ENCODE measurements at places on chromosomes 2 and 18.

DNA sequence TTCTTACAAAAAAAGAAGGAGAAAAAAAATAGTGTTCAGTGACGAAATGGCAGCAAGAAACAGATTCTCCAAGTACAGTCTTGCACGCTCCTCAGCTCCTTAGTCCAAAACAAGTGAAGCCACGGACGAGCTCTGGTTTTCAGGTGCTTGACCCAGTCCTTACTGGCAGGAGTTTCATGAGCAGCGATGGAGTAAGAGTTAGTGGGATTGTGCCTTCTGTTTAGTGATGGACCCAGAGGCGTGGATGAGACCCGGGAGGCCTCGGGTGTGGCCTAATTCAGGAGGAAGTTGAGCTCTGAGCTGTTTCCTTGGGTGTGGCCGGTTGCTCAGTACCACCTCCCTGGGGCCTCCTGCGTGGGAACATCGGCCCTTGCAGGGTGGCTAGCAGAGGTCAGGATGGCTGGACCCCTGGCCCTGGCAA lies 52.0 kb downstream of the KIF5C start:
- peak; percentile 68 for DNase-seq

DNA sequence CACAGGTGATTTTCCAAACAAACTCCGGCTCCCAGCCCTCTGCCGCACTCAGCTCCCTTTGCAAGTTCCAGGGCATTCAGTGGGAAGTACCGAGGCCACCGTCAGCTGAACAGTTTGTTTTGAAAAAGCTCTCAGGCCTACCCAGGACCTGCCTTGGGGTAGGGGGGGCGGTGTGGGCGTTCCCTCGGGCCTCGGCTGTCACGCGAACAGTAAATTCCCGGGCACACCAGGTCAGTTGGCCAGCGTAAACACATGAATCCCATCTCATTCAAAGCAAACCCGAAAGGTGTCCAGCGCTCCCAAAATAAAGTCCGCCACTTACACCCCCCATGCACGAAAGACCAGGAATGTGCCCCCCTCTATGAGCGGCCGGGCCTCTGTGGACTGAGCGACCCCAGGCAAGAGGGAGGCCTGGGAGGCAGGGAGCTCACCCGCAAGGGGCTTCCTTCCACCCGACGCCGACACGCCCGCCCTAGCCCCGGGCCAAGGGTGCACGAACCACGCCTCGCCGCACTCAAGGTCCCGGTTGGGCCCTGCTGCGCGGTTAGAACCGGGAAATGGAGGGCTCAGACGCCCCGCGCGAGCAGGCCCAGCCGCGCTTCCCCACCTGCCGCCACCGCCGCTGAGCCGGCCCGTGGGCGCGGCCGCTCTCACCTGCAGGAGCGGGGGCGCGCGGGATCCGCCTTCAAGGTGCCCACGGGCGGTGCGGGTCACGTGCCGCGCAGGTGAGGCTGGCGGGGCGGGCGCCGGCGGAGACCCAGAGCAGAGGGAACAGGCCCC lies at the start of gene WDSUB1:
Gene WDSUB1, minus strand, starts transcription at position 775 of the 780 bp plus-strand sequence. CDS start 3,634 bp downstream, outside the sequence.
- peak; percentile 80 for DNase-seq

GRCh38 chr2:200155652-200156051 lies 150.8 kb upstream of the SPATS2L start:
- no peak for DNase-seq

DNA sequence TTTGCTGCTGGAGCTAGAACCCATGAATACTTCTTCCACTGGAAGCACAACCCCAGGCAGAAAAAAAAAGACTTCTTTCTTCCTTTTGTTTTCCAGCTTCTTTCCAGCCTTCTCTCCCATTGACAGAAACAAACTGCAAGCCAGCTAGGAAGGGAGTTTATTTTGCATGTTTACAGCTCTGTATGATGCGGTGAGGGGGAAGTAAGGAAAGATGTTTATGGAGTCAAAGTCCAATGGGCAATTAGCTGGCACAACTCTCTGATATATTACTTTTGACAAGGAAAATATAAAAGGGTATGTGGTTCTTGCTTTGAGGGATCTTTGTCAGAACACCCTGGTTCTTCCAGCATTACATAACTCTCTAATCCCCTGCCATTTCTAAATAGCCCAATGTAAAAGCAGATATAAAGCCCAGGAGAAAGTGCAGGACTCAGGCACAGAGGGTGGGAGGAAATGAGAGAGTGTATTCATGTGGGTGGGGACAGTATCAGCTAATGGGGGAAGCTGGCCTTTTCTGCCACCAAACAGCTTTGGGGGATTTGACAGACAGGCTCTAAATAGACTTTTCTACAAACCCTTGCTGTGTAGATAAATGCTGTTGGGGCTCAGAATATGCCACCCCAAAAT lies 9.3 kb upstream of the NMS start:
- peak; percentile 13 for DNase-seq

- no peak for DNase-seq
Measured at GRCh38 chr18:30405038-30405437, 637.5 kb downstream of the DSC3 start.

GRCh38 chr2:116716444-116716843 lies 1098.0 kb upstream of the DDX18 start:
- DNase-seq = no peak

DNA sequence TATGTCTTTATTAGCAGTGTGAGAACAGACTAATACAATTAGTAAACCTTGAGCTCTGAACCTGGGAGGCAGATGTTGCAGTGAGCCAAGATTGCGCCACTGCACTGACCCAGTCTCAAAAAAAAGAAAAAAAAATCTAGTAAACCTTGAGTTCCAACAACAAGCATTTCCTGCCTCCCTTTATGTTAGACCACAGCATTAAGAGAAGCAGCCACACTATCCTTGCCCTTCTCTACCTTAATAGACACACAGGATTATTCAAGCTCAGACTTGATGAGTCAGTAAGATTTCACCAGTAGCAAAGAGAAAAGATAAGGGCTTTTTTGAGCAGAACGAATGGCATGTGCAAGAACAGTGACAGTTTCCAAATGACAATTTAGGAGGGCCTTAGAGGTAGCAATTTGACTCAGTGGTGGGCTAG lies 18.0 kb upstream of the GLS start:
- no peak for DNase-seq

GRCh38 chr2:160426604-160427003 lies 67.0 kb downstream of the RBMS1 start:
- no peak for DNase-seq

DNA sequence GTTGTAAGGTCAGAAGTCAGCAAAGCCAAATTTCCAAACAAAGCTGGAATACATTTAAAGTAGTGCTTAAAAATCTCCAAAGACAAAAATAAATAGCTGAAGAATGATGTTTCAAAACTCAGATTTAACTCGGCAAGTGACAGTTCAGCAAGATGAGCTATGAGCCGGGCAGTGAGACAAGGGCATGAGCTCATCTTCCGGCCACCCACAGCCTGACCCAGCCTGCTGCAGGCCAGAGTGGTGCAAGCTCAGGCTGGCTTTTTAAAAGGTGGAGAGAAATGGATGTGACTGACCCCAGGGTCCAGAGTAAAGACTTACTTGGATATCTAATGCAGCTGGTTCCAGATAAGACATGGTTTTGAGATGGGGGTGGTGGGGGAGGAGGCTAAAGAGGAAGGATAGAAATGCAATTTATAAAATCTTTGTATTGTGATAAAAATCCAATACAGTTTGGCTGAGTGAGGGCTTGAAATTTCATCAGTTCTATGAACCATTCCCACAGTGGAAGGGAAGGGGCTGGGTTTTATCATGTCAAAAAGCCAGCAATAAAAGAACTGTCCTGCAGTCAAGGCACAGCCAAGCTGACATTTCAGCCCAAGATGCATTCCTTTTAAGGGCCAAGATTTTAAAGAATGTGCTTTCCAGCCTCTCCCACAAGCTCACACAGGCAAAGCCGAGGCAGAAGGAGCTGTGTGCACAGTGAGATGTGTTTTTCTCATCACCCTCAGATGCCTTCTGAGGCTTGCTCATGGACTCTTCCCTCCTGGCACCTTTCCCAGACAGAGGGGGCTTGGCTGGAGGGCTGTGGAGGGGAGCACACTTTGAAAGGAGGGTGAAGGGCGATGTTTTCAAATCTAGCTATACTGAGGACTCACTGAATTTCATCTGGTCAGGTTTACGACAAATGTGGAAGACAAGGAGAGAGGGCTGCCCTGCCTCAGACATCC lies 97.9 kb upstream of the KLHL29 start:
- peak; percentile 8 for DNase-seq

GRCh38 chr2:197600306-197600705 lies 75.1 kb downstream of the RFTN2 start:
- DNase-seq = no peak

GRCh38 chr2:66579186-66580126 lies 144.5 kb downstream of the MEIS1 start:
- no peak for DNase-seq

GRCh38 chr2:201448701-201449100 lies 2.6 kb downstream of the TRAK2 start:
- DNase-seq = no peak

DNA sequence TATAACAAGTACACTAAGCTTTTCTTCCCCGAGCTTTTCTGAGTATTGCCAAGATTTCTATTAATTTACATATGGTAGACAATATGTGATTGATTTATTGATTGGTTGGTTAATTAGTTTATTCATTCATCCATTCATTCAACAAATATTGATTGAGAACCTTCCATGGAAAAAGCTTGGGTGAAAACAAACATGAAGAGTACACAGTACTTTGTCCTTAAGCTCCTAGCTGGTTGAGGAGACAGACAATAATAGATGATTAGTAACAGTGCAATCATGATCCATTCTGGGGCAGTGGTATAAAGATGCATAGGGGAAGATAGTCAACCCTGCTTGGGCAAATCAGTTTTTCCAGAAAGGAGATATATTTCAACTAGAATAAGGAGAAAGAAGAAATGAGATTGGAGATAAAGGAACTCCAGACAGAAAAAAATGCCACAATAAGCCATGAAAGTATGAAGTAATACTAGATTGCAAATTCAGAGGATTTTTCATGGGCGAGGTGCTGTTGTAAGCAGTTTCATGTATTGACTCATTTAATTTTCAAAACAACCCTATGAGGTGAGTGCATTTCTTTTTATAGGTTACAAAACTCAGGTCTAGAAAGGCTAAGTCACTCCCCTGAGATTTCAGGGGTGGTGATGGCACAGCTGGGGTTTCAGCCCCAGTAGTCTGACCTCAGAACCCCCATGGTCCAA lies 129.5 kb downstream of the RND3 start:
- peak; percentile 1 for DNase-seq

DNA sequence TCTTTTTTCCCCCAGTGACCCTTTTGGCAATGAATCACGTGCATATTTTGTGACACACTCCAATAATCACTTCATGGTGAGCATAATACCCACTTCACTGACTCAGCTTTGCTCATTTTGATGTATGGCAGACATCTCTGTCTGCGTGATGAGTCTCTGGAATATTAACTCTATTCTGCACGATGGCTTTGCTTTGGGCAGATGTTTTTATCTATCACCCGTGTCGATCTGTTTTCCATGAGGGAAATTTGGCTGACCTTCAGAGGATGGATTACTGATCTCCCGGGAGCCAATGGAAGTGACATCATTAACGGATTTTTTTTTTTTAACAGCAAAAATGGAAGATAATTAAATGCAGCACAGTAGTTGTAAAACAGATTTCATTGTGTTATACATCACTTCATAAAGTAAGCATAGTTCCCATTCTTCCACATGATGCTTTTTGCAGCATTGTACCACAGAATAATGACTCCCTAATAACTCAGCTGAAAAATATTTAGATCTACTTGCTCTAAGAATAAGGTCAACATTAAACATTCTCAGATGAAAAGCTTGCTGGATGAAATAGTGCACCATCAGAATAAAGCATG lies 29.8 kb downstream of the CDC42EP3 start:
- no peak for DNase-seq

DNA sequence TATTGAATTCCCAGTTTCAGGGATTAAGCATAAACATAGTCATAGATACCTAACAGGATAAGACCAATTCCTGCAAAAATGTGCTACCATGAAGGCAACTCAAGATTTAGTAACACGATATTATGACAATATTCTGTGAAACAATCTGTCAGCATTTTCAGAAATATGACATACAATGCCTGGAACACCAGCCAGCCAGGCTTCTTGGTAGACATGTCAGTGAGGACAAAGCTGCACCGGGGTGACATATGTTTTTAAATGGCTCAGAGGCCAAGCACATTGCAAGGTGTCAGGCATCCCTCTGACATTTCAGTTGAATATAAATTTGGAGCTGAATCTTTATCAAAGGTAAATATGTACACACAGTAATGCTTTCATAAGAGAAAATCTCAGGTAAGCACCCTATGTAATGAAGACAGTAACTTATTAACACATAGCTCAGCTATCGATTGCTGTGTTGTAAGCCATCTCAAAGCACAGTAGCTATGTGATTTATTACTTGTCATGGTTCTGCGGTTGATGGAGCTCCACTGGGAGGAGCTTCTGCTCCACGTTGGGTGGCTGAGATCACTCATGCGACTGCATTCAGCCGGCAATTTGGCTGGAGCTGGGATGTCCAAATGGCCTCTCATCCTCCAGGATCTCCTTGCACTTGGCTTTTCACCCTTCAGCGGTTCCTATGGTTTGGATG lies 31.9 kb upstream of the EML6 start:
- DNase-seq = no peak

GRCh38 chr2:120358734-120359465 lies 13.0 kb downstream of the INHBB start:
- no peak for DNase-seq

GRCh38 chr2:37500031-37500430 lies 155.6 kb downstream of the QPCT start:
- no peak for DNase-seq

DNA sequence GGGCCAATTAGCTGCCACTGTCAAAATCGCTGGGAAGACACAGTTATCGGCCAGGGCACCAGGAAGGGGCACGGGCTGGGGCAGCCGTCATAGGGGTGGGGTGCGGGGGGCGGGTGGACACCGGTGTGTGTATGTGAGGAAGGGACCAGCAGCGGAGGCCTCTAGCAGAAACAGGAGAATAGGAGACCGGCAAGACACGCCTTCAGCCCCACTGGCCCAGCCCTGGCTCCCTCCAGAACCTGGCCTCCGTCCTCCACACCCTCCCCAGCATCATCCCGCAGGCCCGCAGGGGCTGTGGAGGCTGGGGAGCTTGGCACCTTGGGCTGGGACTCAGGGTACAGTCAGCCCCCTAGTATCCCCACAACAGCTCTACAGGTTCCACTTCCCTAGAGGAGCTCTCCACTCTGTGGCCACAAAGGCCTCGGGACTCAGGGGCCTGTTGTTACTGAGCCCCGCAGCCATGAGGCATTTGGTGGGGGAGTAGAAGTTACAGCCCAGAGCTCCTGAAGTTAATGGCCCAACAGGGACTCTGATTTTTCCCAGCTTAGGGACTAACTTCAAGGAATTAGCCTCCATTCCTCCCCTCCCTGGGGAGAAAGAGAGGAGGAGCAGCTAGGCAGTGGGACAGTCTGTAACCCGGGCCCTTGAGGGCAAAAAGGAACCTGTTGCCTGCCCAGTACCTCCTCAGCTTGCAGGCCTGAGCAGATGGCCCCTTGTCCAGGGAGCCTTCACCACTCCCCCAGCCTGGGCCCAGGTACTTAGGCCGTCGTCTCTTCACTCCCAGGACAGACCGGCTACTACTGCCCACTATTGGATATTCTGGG lies 19.9 kb downstream of the SH2D6 start:
- DNase-seq = peak; percentile 58
